ENCODE measurements at places on chromosomes 12 and 14.
A peak's percentile ranks its signal among the peaks of the same experiment; 100 is the strongest.

GRCh38 chr12:90690120-90690519, 264.9 kb downstream of the CCER1 start:
- DNase-seq = no peak

GRCh38 chr14:66974397-66975025, 214.7 kb upstream of the GARIN2 start:
- peak; percentile 59 for DNase-seq

GRCh38 chr12:120252071-120252906, 13.2 kb downstream of the PXN start:
- no peak for DNase-seq

- peak; percentile 100 for DNase-seq
Observed at GRCh38 chr14:54169254-54169924, 212.8 kb upstream of the BMP4 start.

DNA sequence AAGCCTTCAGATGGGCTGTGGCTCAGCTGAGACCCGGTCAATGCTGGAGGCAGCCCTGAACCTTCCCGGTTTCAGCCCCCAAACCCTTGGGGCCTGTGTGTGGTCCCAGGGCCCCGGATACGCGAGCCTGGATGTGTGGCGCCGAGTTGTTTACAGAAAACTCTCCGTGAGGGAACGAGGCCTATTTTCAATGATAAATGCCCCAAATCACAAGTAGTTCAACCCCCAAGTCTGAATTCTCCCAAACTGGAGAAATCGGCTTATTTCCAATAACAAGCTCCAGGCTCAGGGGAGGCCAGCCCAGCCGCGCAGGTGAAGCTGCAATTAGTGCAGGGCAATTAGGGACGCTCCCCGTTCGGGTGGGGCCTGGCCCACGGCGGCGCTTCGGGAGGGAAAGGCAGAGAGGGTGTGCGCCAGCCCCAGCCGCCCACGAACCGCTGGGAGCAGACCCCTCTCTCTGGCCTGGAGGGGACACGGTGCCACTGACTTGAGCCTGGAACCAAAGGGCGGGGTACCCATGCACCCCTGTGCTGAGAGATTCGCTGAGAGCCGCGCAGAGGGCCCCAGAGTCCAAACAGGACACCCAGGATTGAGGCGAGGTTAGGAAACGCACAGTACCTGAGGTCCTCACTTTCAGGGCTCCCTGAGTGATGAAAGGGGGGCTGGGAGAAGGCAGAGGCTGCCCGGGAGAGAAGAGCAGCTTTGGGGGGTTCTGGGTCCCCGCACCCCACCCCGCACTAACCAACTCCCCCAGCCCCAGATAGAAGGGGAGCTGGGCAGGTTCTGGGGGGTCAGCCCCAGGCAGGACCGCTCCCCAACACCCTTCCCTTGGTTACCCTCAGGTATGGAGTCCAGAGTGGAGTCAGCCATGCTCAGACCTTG, 14.2 kb upstream of the ANKRD9 start:
- no peak for DNase-seq

DNA sequence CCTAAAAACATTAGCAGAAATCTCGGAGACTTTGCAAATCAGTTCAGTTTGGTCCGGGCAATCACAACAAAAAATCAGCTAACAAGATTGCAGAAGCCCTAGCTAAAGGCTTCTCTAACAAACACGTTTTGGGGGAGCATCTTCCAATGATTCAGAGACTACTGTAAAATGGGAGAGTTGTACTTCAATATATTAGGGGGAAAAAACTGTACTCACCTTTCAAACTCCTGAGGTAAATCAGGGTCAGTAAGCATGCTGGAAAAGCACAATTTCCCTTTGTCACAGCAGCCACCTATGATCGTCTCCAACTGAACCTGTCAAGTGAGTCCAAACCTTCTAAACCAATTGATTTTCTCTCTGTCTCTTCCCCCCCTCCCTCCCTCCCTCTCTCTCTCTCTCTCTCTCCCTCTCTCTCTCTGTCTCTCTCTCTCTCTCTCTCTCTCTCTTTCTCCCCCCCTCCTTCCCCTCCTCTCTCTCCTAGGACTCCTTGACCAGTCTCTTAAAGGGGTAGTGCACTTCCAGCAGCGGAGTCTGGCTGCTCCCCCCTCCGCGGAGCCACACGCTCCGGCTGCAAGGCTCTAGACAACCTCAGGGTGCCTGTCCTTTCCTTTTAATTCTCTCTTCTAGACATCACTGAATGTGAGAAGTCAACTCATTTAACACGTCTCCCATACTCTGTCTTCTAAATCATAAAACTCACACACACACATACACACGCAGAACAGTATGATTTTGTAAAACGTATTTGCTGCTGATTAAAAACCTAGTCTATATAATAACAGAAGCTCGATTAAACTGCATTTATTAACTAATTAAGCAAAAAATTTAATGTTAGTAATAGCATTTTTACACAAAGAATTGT, at the start of gene SOX5:
SOX5 (minus strand) TSS at position 323 of the 862 bp plus-strand sequence; CDS start at position 254, 69 bp downstream.
- no peak for DNase-seq

- no peak for DNase-seq
Observed at GRCh38 chr12:130706885-130707570, 9.1 kb downstream of the RIMBP2 start.

- DNase-seq = peak; percentile 90
Observed at GRCh38 chr14:61894452-61895077, 132.3 kb downstream of the SNAPC1 start.

- DNase-seq = no peak
Observed at GRCh38 chr14:20438664-20439063, 2.7 kb upstream of the KLHL33 start.

- no peak for DNase-seq
Observed at GRCh38 chr14:77782202-77782601, 17.7 kb upstream of the ADCK1 start.

DNA sequence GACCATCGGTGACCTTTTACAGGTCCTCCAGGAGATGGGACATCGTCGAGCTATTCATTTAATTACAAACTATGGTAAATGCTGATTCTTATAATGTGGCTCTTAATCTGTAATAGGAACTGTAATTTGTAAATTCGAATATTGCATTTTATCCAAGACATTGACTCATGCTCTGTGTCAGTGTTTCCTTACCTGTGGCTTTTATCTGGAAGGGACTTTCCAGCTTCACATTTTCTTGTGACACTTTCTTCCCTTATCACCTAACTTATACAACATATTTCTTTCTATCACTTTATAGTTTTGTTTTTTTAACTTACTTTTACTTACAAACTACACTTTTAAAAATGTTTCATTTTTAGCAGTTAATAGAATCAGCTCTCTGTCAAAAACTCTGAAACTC, 14.8 kb downstream of the IRAK3 start:
- DNase-seq = peak; percentile 9

DNA sequence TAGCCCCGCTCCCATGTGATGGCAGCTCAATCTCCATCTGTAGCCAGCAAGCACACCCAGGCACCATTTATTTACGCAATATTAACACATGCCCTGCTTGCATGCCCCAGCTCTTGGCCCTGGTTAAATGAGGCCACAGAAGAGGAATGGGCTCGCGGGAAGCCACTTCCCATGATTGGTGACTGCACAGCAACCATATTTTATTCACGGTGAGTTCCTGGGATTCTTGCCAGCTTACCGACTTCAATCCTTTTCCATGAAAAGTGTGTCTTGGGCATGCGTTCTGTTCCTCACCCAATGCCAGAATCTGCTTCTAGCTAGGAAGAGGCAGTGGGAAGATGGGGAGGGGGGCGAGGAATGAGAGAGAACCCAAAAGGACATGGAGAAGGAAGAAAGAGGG, 54.7 kb downstream of the PITPNM2 start:
- DNase-seq = no peak

GRCh38 chr12:117141097-117141898, 42.1 kb upstream of the TESC start:
- no peak for DNase-seq

DNA sequence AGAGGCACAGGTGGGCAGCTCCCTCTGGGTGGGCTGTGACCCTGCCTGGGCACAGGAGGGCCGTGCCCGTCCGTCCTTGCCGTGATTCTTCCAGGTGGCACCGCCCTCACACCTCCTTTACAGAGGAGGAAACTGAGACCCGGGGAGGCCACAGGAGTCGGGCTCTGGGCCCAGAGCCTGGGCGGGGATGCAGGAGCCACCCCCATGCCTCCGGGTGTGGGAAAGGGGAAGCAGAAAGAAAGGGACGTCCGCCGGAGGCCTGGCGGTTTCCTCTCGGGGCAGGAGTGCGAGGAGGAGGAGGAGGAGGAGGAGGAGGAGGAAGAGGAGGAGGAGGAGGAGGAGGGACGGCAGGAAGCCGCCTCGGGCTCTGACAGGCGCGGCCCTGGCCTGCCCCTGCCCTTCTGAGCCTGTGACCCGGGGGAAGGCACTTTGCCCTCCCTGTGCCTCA, 23.0 kb downstream of the SH2B3 start:
- DNase-seq = no peak

- DNase-seq = no peak
Observed at GRCh38 chr14:88639221-88639620, 76.4 kb downstream of the ZC3H14 start.

DNA sequence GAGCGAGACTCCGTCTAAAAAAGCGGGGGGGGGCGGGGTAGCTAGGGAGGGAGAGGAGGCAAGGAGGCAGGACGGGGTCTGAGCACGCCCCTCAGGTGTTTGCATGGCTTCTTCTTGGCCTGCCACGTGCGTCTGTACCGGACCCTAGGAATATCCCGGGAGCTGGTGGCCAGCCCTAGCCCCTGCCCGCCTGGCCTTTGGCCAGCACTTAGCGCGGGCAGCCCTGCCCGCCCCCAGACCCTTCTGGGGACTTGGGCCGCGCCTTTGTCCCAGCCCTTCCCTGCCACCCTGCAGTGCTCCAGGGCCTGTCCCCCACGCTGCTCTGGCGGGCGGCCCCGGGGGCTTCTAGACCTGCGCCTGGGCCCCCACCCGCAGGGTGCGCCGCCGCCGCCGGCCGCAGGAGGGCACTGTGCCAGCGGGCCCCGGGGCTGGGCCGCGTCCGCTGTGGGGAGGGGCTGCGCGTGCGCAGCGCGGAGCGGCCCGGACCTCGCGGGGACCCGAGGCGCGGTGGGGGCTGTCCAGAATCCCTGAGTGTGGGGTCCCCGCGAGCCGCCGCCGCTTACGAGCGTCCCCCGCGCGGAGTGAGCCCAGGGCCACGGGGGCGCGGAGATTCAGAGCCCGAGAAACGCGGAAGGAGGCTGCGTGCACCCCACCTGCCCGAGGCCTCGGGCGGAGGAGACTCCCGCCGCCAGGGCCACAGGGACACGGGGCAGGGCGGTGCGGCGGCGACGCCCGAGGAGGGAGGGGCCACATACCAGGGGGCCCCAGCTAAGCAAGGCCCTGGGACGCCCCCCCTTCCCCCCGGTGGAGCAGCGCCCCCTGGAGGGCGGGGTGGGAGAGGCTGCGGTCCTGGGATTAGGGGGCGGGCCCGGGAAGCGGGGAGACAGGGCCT, 21.0 kb downstream of the SLC25A29 start:
- peak; percentile 73 for DNase-seq

GRCh38 chr14:60670989-60671388, 21.7 kb upstream of the SIX1 start:
- DNase-seq = no peak

DNA sequence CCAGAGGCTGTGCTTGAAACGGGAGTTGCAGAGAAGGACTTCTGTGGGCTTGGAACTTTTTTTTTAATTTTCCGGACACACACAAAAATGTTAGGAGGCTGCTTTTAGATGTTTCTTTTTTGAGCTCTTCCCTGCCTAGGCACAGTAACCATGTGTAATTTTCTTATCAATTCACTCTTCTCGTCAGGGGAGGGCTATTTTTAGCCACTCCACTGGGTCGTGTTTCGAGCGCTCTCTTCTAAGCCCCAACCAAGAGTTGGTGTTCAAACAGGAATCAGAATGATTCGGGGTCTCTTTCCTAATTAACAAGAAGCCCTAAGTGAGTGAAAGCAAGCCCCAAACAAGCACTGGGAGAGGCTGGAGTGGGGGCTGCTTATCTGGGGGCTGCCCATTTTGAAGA, 162.6 kb downstream of the CHST11 start:
- DNase-seq = no peak

GRCh38 chr14:94342334-94342934, 19.3 kb upstream of the SERPINA6 start:
- peak; percentile 93 for DNase-seq

DNA sequence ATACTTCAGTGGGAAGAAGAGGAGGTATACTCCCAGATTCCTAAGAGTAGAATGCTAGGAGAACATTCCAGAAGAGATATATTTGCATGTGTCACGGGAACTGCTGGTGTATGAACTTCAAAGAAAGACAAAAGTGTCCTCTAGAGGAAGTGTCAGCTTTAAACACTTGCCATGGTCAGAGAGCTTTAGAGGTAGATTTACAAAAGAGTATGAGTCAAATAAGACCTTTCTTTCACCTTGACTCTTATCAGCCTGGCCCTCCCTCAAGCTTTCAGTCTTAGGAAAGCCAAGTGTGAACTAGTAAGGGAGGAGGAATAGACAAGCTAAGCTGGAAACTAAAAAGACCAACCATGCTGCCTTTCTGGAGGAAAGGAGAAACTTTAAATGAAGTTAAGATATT, 34.7 kb downstream of the COX8C start:
- no peak for DNase-seq

DNA sequence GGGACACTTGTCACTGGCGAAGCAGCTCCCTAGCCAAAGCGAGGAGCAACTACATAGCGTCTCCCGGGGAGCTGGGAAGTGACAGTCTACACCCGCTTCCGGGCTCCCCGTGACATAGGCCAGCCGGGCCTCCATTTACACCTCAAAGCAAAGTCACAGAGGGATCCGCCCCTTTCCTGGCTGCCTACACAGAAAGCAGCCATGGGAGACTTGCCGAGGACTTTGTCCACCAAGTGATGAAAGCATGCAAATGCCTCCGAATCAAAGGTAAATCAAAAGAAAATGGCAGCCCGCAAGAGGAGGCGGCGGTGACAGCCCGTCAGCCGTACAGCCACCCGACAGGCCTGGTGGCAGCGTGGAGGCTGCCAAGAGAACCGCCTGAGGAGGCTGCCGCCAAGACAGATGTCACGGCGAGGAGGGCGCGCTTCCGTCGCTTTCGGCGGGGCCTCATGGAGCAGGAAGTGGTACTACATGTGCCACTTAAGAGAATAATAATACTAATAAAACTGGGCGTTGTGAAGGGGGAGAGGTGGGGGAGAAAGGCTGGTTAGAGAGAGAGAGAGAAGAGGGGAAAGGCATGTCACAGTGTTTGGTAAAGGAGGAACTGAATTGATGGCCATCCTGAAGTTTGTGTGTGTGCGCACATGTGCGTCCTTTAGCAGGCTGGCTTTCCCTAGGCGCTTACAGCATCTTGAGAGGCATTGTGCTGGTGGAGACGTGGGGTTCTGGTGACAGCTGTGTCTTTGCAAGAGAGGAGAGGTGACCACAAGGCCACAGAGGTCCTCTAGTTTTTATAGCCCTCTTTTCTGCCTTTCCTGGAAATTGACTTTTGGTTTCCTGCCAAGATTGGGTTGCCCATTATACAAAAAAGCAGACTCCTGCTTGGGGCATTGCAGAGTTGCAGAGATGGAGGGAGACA, 661.7 kb downstream of the VRK1 start:
- DNase-seq = no peak
